Sciatic nerve (tissue), 2 donors: ENCODE measurements at places on chromosomes 3 and 15. TPM values are rescaled to one million over a fixed set of nuclear protein-coding genes. Genes with fewer than 3 reads are reported as not detected.
A peak's percentile ranks its signal among the peaks of the same experiment; 100 is the strongest.

The CPLX3 gene
- total RNA-seq = not detected

GRCh38 chr3:52143616-52144015 is 10.6 kb downstream of the POC1A start:
- no peak for DNase-seq

The POLQ gene
- 0.09 TPM for total RNA-seq

The C3orf85 gene
- not detected for total RNA-seq

DNA sequence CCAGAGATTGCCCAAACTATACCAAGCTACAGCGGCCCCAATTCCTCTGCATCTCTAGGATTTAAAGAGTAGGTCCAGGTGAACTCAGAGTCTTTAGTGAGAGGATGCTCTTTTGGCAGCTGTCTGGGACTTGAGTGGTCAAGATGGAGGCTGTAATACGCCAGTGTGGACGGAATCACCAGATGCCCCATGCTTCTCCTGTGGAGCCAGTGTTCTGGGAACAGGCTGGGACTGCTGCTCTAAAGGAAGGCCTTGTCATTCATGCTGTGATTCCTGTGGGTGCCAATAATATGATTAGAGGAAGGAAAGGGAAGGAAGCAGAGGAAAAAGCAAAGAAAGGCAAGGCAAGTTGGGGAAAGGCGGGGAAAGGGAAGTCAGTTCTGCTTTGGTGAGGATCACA is 17.4 kb upstream of the NOX5 start:
- DNase-seq = no peak

The CAV3 gene
- not detected for total RNA-seq

The IGSF11 gene
- 19.8 TPM for total RNA-seq

The MYLK gene
- total RNA-seq = 51.1 TPM

The PYGO1 gene
- total RNA-seq = 15.1 TPM

- no peak for DNase-seq
Observed at GRCh38 chr15:34147371-34148140, 45.7 kb downstream of the PGBD4 start.

The GYG1 gene
- total RNA-seq = 35.2 TPM

The SLC2A2 gene
- total RNA-seq = not detected

The DISP2 gene
- 2.1 TPM for total RNA-seq

The GRAMD2A gene
- 6.7 TPM for total RNA-seq

DNA sequence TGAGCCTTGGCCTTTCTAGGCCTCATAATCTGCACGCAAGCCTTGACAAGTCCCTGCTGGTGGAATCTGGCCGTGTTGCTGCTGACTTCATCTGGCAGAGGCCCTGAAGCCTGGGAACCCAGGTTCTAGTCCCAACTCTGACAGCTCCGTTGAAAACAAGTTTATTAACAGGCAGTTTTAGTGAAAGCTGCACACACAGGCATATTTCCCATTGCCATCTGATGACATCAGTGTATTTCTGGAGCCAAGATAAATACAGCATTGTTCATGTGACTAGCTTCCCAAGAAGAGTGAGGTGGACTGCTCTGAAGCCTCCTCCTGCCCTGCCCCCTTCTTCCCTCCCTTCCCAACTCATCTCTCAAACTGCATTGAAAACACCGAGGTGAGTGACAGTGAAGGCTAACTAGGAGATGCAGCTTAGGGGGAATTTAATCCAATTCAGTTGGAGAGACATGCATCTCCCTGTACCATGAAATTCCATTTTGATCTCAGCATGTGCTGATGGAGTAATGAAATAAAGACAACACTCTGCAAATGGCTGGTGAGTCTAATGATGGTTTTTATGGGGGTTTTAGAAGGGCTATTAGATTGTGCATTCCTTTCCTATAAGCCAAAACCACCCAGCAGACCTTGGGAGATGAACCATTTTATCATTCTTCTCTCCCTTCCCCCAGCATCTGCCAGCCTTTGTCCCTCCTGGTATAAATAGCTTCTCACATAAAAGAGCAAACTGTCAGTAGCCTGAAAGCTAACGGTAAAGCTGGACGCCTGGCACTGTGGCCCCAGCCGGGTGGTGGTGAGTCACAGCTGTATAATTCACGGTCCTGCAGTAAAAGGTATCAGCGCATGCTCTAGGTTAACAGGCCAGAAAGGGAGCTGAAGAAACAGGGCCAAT is 38.0 kb downstream of the PRICKLE2 start:
- DNase-seq = peak; percentile 68

DNA sequence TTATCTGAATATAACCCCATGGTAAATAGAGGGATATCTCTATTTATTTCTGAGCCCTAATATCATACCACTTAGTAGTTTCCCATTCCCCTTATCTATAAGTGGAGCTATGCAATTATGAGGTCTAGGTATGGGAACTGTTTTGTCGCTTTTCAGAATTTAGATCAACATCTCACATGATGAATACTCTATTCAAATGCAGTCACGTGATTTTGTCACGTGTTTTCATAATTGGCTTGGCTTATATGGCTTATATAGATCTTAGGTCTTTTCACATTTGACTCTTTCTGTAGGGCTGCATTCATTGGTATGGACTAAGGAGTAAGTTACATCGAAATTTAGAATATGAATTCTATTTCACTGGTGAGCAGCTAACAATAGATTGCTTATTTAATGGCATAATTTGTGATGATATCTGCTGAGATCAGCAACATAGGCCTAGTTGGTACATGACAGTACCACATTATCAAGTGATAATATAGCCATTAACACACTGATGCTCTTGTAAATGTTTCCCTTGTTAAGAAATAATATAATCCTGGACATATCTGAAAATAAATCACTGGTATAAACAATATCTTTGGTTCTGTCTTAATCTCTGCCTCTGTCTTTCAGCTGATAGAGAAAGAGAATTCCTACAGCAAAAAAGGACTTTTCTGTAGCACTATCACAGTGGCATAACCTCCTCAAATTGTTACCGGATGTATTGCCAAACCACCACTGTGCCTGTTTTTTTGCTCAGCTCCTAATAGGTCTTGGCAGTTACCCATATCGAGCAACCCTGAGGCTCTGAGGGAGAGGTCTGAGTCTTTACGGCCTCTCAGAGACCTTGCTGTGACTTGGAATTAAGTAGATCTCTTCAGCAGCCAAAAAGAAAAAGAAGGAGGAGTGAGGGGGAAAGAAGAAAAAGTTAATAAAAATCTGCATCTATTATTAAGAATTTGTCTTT is 357.1 kb downstream of the ZPLD1 start:
- DNase-seq = no peak

The PLXND1 gene
- total RNA-seq = 319 TPM

The SH2D7 gene
- total RNA-seq = not detected

DNA sequence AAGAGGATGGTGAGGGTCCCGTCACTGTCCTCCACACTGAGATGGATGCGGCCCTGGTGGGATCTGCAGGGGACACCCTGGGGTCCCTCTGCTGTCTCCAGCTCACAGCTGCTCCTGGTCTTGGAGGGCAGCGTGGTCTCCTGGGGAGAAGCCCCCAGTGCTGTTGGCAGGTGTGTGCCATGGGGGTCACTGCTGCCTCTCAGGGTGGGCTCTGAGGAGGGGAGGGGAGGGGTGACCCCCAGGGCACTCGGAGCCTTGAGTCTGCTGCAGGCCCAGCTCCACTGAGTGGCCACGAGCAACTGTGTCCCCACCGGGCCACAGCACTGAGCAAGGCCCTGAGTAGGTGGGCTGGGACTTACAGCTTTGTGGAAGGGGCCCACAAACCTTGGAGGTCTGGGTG is 34.7 kb downstream of the KLHL25 start:
- no peak for DNase-seq

The RNF168 gene
- 31.6 TPM for total RNA-seq

GRCh38 chr3:129769616-129770015 is 123.9 kb downstream of the TMCC1 start:
- no peak for DNase-seq

The INAFM2 gene
- 25.5 TPM for total RNA-seq

- DNase-seq = peak; percentile 51
Observed at GRCh38 chr15:68208136-68208535, 3.0 kb upstream of the CALML4 start.

- DNase-seq = no peak
Observed at GRCh38 chr15:48945386-48945785, 18.3 kb downstream of the SHC4 start.

The SORD gene
- total RNA-seq = 15.4 TPM

The KBTBD13 gene
- 0.27 TPM for total RNA-seq

GRCh38 chr3:59368900-59369675 is 319.3 kb upstream of the CFAP20DC start:
- no peak for DNase-seq

DNA sequence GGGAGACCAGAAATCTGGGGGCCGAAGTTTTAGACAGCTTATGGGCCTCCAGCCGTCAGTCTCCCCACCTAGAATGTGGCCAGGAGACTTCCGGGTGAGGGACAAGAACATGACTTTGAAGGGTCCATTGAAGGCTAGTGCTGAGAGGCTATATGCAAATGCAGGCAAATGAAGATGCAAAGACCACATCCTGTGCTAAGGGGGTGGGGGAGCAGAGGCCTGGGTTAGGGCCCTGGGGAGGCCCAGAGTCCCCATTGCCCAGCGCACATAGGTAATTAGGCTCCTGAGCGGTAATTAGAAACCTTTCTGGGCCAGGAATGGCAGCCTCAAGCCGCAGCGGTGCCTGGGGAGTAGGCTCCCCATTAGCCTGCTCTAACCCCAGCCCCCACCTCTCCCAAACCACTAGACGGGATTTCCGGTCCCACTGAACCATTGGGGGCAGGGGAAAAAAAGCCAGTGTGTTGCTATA is 6.8 kb downstream of the CSK start:
- DNase-seq = no peak

DNA sequence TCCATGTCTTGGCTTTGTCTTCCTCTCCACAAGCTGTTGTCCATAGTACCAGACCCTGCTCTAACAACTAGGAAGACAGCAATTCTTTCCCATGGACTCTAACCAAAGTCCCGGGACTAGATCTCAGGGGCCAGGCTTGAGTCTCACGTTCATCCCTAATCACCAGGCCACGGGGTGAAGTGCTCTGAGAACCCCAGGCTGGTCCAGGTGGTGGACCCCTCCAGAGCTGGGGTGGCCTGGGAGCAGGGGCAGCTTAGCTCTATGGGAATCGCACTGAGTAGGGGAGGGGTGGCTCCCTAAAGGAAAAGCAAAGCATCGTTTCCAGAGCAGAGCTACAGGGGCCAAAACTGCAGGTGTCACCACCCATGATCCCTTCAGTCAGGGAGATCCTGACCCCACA is 150.9 kb downstream of the TPRA1 start:
- no peak for DNase-seq

- DNase-seq = no peak
Observed at GRCh38 chr3:61074783-61075182, 176.5 kb downstream of the FHIT start.

GRCh38 chr3:8673083-8673737 is 28.6 kb upstream of the SSUH2 start:
- no peak for DNase-seq

GRCh38 chr15:66705277-66706146 is 3.5 kb downstream of the SMAD6 start:
- DNase-seq = no peak

DNA sequence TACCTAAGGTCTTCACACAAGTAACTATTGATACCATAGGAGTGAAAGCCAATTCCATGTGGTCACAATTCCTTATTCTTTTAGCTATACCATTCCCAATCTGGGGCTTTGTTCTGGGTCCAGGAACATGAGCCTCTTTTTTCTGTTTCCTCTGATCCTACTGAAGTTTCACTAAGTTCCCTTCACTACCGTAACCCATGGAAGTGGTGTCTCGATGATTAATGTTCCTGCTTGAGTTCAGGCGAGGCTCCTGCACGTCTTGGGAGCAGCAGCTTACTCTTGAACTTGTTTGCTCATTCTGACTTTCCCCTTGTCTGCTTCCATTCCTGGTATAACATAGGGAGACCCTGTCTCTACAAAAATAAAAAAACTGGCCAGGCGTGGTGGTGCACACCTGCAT is 23.6 kb downstream of the ZNF592 start:
- no peak for DNase-seq

DNA sequence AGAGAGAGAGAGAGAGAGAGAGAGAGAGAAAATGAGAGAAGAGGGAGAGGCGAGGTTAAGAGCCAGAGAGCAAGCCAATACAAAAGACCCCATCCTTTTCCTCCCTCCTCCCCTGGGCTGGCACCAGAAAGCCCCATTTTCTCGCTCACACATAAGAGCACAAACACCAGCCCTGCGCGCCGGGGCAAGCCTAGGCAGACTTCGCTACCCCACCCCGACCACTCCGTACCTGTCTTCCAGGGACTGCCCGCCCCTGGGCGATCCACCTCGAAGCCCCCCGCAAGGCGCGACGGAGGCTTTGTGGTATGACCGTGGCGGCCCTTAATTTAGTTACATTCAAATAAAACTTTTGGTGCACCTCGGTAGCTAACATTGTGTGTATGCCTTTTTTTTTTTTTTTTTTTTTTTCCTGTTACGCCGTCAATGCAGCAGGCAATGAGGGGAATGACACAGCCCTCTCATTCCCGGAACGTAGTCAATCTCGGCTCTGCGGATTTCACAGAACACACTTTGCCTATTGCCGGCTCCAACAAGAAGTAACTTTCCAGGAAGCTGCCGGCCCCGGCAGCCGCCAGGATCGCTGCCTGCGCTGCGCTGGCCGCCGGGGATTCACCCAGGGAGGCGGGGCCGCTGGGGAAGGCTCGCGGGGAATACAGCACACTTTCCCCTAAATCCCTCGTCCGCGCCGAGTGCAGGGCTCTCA is 7.7 kb downstream of the BCL6 start:
- DNase-seq = peak; percentile 88

The ACOX2 gene
- 31.0 TPM for total RNA-seq

DNA sequence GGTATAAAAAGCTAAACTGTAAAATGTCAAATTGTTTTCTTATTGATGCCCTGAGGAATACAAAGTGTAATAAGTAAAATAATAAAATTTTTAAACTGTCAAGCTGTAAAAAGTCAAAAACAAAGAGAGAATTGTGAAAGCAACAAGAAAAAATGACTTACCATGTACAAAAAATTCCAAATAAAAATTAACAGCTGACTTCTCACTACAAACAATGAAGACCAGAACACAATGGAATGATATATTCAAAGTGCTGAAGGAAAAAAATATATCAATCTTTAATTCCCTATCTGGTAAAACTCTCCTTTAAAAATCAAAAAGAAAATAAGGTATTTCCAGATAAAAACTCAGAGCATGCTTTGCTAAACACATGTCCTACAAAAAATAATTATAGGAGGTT is 883.5 kb downstream of the IGSF11 start:
- no peak for DNase-seq

DNA sequence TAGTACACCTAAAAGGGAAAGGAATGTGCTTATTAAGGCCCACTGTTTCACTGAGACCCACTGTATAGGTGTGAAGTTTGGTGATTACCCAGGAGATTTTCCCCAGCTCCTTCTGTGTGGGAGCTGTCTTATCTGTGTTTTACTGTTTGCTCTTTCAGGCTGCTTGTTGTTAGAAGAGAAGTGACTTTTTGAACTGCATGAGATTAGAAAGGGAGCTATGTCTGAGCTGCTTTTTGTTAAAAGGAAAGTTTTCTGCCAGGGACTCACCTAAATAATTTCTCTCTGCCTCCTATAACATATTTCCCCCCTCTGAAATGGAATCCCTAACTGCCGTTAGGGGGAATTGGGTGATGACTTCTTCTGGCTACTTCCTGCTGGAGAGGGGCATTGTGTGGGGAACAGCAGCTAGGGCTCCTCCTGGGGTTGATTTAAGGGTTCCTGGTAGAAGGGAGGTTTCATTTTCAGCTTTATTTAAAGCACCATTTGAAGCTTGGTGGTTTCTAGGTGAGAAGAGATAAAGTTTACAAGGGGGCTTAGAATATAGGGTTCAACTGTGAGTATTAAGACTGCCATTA is 77.1 kb upstream of the ATP11B start:
- DNase-seq = no peak

The CHDH gene
- total RNA-seq = 7.3 TPM

The MOBP gene
- total RNA-seq = 3.8 TPM

The GNB4 gene
- 67.3 TPM for total RNA-seq
